Kidney epithelial cell (primary cell): ENCODE measurements at places on chromosomes 16 and 17. TPM values are rescaled to one million over a fixed set of nuclear protein-coding genes. Genes with fewer than 3 reads are reported as not detected.

GRCh38 chr17:72421128-72422092 lies 300.6 kb downstream of the SOX9 start:
- peak; percentile 99 for DNase-seq

The CDH3 gene
- 173 and 201 TPM in 2 replicates for total RNA-seq

GRCh38 chr17:82909322-82909904 lies 69.6 kb upstream of the ZNF750 start:
- DNase-seq: no peak

DNA sequence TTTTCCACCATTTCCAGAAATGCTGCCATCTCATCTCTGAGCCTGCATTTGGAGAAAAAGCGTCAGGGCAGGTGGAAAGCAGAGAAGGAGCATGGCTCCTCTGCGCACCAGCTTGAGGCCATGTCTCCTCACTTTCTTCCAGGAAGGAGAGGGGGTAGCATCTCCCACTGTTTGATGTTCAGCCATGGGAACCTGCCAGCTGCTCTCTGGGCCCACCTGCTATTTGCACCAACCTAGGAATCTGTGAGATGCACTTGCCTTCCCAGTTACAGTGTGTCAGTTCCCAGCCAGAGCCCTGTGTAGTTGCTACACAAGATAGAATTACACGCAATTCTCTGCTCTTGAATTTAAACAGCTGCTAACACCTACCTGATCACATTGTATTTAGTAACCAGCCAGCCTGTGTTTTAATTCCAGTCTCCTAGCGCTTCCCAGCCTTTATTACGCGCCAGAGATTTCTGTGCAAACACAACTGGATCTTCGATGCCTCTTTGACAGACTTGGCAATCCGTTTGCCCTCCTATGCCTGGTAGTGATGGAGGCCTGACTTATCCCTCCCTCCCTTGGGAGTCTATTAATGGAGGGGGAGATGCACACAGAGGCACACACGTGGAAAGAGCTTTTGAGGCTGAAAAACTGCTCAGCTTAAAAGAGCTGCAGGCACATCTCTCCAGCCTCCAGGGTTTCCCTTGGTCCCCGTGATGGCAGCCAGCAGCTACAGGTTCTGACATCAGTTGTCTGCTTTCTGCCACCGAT lies 98.1 kb upstream of the SEC14L1 start:
- no peak for DNase-seq

DNA sequence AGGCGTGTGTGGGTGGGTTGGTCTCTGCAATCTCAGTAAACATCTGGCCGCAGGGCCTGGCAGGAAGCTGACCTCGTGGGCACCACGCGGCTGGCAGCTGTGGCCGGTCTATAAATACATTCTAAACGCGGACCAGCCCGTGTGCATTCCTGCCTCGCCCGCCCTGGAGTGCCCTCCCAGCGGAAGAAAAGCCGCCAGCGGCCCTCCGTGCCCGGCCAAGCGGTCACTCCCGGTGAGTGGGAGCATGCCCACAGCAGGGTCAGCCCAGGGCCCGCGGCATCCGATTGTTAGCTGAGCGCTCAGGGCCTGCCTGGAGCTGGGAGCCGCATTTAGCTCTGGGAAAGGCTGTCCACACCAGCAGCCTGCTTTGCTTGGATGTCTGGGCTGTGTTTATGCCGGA lies 10.3 kb downstream of the ZNF469 start:
- no peak for DNase-seq

DNA sequence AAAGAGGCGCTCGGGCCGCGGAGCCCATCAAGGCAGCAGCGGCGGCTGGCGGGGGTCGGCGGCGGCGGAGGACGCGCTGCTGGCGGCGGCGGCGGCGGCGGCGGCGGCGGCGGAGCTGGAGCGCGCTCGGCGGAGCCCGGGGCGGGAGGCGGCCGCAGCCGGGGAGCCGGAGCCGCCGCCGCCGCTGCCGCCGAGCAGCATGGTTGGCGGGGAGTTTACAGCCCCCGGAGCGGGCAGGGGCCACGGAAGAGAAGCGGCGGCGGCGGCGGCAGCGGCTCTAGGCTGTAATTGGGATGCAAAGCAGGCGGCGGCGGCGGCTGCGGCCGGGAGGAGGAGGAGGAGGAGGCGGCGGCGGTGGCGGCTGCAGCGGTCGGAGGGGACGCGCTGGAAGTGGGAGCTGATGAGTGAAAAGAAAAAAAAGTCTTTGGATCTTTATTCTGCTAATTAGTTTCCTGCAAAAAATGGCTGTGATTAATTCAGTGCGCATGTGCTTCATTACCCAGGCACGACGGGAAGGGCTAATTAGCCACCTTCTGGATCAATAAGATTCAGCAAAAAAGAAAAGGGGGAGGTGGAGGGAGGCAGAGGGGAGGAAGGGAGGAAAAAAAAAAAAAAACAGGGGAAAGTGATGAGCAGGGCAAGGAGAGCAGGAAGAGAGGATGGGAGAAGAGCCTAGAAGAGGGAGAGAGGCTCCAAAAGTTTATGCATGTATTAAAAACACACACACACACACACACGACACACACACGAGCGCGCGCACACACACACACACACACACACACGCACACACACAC lies 10.9 kb upstream of the ZFHX3 start:
- no peak for DNase-seq

The TBX21 gene
- total RNA-seq: not detected in 2 replicates

DNA sequence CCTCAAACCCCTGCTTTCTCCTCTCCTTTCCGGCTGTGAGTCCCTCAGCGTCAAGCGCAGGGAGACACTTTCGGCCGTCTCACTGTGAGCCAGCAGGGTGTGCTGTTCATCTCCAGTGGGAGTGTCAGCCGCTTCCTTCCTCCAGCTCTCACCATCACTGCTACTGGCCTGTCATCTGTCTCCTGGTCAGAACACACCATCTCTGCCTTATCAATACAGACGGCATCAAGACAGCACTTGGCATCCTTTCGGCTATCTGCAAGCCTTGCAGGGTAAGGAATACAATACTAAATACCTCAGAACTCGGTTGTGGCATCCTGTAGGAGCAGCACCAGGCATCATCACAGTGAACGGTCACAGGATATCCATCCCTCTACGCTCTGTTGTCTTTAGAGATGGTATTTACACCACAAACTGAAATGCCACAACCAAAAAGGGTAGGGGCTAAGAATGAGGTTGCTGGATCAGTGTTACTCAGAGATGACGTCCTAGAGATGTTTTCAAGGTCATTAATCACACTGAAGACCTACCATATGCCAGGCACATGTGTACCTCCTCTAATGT lies 20.7 kb upstream of the CMTM4 start:
- no peak for DNase-seq

GRCh38 chr17:31499771-31500554 lies 108.5 kb downstream of the RAB11FIP4 start:
- peak; percentile 73 for DNase-seq

DNA sequence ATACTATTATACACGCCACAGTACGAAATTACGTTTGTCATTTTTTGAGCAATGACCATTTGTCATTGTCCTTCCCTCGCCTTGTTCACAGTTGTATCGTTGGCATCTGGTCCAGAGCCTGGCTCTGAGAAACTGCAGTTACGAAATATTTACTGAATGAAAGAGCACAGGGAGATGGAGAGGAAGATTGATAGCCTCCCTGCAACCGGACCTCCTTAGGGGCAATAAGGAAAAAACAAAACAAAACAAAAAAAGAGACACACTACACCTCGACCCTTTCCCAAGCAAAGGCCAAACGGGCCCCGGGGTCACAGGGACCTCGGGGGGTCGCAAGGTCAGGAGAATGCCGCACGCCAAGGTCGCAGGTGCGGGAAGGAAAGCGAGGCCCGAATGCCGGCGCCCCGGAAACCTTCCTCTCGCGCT lies 857 bp downstream of the GOT2 start:
- no peak for DNase-seq

GRCh38 chr16:79607587-79607986 lies 7.0 kb upstream of the MAF start:
- no peak for DNase-seq

The IL17C gene
- total RNA-seq: 0.29 and 1.4 TPM in 2 replicates

- DNase-seq: no peak
Measured at GRCh38 chr16:73054813-73055482, 7.0 kb upstream of the ZFHX3 start.

DNA sequence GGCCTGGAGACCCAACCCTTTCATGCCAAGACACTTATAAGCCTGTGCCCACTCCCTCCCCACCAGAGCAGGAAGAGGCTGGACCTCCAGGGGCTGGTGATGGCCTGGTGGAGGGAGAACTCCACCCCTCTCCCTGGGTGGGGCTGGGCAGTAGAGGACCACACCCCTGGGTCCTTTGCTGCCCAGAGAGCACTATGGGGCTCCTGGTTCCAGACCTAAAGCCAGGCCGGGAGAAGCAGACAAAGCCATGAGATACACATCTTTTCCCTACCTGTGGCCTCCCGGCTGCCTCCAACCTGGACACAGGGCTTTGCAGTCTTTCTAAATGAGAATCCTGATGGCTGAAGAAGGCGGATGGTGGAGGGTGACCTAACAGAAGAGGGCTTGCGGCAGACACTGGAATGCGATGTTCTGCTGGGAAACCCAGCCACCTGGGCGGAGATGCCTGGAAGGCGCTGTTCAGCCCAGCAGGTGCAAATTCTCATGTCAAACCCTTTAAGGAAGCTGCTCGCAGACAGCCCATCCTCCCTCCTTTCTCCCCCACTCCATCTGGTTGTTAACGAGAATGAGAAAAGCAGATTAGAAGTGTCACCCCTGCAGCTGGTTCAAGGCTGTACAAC lies 43.9 kb upstream of the KIFC3 start:
- no peak for DNase-seq

DNA sequence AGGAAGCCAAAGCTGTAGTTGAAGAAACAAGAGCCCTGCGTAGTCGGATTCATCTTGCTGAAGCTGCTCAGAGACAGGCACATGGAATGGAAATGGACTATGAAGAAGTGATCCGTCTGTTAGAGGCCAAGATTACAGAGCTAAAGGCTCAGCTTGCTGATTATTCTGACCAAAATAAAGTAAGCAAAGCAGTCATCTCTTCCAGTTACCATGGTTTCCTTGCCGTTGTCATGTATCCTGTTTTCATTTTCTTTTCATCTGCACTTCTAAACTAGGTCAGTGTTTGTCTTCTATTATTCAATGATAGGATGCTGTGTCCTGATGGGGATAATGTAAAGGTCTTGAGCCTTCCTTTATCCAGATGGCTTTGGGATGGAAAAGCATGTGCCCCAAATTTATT lies 104.3 kb downstream of the STXBP4 start:
- DNase-seq: no peak

GRCh38 chr17:55291114-55291507 lies 26.4 kb downstream of the HLF start:
- no peak for DNase-seq

The ANKRD40CL gene
- total RNA-seq: not detected in 2 replicates

The C17orf67 gene
- 0.34 and 0.50 TPM in 2 replicates for total RNA-seq

The TBC1D3I gene
- total RNA-seq: 0.13 TPM in 1 of 2 replicates, not detected in the other

The CCL4L2 gene
- not detected in 2 replicates for total RNA-seq

- DNase-seq: no peak
Measured at GRCh38 chr16:87854053-87854906, 15.0 kb downstream of the SLC7A5 start.
